Retinal pigment epithelial cell (primary cell): ENCODE measurements at places on chromosomes 5 and 9.

DNA sequence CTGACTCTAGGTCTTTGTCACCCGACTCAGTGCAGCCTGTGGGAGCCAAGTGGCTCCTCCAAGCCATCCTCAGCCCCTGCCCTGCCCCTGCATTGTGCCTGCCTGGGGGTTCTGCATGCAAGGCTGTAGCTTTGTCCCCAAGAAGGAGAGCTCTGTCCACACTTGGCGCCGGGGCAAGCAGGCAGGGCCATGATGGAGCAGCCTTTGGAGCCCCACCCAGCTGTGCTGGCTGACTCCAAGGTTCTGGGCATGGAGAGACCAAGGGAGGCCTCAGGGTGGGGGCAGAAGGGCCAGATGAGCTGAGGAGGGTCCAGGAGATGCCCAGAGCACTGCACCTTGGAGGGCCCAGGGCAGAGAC, 226.2 kb downstream of the CACNA1B start:
- DNase-seq, result no peak

- no peak for DNase-seq
These were observed 66.7 kb upstream of the PRDM9 start for GRCh38 chr5:23440703-23441102.

- DNase-seq, result no peak
These were observed 173.2 kb downstream of the GAS1 start for GRCh38 chr9:86774116-86774515.

DNA sequence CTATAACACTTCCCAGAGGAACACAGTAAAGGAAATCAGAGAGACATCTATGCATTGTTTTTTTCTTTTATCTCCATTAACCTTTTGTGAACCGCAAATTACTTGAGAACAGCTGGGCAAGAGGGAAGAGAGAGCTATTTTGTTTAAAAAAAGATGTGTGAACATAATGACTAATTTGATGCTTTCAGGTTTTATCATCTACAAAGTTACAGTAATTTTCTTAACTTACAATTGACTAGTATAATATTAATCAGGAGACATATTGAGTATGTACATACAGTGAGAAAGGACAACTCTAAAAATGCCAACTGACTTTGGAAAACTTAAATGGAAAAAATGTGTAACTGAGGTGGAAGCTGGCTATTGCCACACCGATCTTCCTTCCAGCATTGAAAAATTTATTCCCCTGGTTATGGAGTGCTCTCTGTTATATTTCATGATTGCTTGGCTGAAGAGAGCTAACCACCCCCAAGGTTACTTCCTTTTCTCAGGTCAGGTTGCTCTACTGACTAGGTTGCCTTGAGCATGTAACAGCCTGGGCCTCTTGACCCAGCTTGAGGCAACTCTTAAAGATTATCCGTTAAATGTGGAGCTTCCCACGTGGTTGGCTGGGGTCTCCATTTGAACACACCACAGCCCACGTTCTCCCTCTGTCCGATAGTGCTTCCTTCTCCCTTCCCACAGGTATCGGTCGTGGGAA, 62.6 kb upstream of the C6 start:
- no peak for DNase-seq

DNA sequence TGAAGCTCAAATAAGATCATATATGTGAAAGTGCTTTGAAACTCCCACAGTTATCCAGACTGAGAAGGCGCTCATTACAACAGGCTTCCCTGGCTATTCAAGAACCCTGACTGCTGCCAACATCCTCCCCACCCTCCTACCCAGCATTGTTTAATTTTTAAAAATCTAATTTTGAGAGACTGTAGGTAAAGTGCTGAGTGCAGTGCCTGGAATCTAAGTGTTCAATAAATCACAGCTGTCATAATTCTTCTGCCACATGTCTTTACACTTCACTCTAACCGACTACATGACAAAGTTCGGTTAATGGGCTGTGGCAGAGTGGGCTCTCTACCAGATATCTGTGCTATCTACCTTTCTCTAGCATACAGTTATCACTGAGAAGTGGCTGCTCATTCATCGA, 255.6 kb upstream of the C9orf72 start:
- no peak for DNase-seq

GRCh38 chr5:122694884-122695283, 80.0 kb upstream of the SNX2 start:
- DNase-seq, result no peak

DNA sequence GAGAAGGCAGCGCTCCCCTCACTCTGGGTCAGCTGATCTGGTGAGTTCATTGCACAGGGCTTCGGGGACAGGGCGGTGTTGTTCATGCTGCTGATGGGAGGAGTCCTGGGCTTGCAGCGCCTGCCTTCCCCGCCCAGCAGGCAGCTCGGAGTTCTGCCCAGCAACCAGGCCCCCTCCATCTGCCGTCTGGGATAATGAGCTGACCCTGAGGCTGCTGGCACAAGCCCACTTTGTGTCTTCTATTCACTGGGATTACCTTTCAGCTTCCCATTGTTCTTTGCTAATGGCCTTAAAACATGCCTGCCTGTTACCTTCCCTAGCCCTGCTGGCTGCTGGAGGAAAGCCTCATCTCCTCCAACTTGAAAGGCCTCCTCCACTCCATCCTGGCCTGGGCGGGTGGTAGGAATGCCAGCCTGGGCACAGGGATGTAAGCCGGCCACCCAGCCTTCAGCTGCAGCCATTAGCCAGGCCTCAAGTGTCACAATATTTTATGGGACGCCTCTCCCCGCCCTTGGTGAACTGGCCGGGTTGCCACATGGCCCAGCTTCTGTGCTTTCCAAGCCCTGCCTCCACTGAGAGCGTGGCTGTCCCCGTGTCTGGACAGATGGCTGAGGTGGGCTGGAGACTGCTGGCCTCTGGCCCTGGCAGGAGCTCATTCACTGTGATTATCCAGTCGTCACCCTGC, 70.4 kb downstream of the GADD45G start:
- no peak for DNase-seq

- DNase-seq, result no peak
These were observed 13.5 kb upstream of the ANKRD33B start for GRCh38 chr5:10550222-10550995.

DNA sequence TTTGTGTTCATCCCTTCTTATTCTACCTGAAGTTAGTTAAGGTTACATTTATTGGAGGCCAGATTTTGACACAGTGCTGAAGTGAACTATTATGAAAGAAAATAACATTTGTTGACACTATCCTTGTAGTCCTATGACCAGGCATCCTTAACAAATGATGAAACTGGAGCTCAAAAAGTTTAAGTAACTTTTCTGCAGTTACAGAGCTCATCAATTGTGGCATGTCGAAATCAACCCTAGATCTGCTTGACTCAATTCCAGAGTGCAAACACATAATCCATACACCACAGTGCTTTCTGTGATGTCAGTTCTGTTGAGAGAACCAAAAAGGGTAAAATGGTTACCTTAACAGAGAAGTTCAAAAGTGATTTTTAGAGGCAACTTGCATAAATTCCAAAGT, 28.6 kb downstream of the KCNN2 start:
- no peak for DNase-seq

- no peak for DNase-seq
These were observed 152.2 kb downstream of the ADAMTSL1 start for GRCh38 chr9:18626046-18626698.

DNA sequence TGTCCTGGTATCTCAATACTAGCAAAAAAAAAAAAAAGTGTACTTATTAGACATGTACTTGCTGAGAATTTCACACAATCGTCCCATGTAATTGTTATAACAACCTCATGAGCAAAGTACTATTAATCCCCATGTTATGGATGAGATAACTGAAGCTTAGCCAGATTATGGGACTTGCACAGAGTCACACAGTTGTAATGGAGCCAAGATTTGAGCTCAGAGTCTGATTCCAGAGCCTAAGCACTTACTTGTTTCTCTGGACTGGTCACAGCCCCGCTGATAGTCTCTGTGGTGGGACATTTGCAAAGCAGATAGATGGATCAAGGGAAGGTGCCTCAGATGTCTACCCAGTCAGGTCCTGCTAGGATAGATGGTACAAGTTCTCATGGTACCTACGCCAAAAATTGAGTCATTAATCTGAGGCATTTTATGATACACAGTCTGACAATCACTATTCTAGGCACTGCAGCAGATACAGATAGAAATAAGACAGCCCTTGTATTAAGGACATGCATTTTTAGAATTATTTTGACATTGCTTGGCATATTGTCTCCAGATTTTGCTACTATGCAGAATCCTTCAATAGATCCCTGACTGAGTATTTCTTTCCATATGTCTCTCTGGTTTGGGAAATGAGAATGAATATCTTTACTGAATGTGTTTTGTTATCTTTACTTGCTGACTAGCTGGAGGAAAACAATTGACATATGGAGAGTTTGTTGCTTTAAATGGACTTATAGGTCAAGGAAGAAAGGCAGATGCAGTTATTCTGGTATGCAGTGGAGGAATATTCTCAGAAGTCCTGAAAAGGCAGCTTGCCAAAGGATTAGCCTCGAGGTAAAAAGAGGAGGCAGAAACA, 149.5 kb downstream of the ADAMTSL1 start:
- peak; percentile 86 for DNase-seq

DNA sequence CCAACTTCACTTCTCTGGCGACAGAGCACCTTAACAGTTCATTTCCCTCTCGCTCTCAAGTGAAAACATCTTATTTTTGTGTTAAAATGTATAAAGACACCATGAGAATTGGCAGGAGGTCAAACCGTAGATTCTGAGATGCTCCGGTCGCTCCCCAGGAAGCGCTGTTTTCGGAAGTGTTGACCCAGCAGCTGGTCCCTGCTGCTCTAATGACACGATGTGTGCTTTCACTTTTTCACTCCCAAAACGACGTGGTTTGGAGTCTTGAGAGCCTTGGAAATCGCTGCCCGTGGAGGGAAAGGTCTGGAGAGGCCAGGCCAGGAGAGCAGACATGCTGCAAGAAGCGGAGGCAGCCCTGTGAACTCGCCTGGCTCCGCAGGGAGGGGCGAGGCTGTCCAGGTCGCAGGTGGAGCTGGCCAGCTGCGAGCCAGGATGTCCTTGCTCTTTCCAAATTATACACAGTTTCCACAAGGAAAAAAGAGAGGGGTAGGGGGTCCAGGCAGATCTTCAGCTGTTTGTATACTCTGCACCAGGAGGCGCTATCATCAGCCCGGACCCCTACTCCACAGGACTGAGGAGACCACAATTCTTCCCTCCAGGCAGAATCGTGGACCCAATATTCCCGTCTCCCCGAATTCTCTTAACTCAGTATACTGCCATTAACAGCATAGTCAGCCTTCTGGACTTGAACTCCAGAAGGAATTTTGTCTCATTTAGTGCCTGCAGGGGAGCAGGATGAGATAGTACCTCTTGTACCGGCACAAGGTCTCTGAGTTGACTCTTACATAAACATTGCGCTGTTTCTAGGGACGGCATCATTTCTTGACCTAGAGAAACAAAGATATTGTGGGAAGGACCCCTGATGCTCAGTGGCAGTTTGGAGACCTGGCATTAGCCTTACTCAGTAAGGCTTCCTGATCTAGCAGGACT, 248.6 kb upstream of the ANKRD55 start:
- no peak for DNase-seq

- no peak for DNase-seq
These were observed 35.4 kb upstream of the RLN1 start for GRCh38 chr9:5375091-5375490.

- DNase-seq, result no peak
These were observed 22.4 kb downstream of the IFNW1 start for GRCh38 chr9:21119093-21119770.

- no peak for DNase-seq
These were observed 10.7 kb upstream of the LECT2 start for GRCh38 chr5:135965504-135965903.

GRCh38 chr5:1294206-1294834, 548 bp downstream of the TERT start:
- no peak for DNase-seq

DNA sequence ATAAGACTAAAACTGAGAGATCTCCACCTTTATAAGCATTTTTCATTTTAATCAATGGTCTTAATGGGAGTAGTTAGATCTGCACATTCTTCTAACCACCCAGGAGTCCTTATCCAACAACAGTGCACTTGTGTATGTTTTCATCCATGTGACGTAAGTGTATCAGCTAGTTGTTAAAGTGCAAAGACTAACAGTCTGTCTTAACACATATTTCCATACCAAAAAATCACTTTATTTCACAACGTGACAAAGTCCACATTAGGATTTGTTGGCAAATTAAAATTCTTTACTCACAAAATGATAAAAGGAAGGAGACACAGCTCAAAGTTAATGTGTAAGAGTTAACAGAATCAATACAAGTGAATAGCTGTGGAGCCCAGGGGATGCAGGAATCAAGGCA, 1.9 kb upstream of the SMC2 start:
- DNase-seq, result no peak

DNA sequence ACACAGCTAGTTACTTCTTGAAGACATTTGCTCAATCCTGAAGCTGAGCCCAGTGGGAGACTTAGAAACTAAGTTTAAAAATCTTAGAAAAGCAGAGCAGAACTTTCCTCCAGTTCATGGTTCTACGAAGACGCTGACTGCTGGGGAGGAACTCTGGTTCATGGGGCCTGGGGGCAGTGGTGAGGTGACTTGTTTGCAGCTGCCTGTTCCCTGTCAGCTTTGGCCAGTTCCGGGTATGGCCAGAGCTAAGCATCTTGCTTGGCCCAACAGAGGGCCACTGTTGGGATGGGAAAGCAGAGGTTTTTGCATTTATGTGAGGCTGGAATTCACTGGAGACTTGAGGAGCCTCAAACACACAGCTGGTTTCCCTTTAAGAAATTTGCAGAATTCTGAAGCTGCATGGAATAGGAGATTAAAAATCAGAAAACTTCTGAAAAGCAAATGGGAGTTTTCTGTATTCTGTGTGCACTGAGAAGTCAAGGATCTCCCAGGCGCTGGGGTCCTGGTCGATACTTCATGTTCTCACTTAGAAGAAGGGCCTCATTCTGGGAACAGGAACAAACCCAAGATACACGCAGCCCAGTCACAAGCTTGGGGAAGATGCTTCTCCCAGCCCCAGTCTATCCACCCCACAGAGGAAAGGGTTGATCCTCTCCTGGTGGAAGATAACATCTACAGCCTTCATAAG, 10.6 kb upstream of the HMHB1 start:
- DNase-seq, result no peak

DNA sequence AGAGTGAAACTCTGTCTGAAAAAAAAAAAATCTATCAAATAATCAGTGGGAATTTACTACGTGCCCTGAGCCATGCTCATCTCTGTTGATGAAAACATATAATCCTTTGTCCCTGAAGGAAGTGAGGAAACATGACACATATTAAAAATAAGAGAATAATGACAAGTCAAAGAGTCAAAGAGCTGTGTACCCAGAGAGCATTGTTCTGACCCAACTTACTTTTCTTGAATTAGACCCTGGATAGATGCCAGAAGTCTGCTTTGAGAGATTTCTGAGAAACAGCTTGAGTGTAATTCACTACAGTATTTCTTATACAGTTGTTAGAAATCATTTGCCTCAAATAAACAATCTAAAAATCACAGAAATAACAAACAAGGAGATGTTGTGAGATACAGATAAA, 490.0 kb upstream of the PIK3R1 start:
- no peak for DNase-seq
